ENCODE measurements at places on chromosomes 6 and 20.

DNA sequence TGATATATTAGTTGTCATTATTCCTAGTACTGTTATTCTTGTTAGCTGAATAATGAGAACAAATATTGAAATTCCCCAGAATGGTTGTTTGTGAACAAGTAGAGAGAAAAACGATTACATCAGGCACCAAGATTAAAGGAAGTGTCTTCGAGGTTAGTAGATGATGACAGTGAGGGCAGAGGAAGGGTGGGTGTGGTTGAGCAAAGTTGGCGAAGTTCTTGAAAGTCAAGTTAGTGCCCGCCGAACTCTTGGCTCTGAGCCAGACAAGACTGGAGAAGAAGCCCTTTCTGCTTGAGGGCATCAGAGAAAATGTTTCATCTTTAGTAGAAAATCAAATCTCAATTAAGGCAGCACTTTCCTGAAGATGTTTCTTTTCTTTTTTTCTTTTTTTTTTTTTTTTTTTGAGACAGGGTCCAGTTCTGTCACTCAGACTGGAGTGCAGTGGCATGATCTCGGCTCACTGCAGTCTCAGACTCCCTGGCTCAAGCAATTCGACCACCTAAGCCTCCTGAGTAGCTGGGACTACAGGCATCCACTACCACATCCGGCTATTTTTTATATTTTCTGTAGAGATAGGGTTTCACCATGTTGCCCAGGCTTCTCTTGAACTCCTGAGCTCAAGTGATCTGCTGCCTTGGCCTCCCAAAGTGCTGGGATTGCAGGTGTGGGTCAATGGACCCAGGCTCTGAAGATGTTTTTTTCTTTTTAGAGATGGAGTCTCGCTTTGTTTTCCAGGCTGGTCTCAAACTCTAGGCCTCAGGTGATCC is 77.1 kb downstream of the SGK1 start:
- peak; percentile 68 for DNase-seq

GRCh38 chr6:72950114-72950860 is 275.0 kb downstream of the KHDC1L start:
- no peak for DNase-seq

DNA sequence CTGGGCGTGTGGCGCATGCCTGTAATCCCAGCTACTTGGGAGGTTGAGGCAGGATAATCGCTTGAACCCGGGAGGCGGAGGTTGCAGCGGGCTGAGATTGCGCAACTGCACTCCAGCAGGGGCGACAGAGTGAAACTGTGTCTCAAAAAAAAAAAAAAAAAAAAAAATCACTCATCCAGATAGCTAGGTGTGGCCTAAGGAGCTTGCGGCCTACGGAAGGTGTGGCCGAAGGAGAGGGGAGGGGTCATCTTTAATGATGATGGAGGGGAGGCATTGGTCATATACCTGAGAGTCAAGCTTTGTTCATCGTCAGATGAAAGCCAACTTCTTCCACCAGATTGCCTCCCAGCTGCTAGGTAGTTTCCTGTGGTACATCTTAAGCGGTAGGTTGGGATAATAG is 801 bp upstream of the PPARD start:
- DNase-seq = no peak

GRCh38 chr6:147530132-147531060 is 21.9 kb downstream of the SAMD5 start:
- DNase-seq = no peak

DNA sequence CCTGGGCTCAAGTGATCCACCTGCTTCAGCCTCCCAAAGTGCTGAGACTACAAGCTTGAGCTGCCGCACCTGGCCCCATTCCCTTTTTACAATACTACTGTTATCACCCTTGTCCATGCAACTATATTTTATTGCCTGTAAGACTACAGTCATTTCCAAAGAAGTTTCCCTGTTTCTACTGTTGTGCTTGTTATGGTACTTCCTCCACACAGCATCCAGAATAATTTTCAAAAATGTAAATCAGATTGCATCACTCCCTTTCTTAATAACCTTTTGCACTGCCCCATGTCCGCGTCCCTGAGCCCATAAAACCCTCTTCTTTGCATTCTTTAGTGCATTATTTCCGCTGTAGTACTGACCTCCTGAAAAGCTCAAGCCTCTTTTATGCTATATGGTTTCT is 128.9 kb upstream of the AKIRIN2 start:
- no peak for DNase-seq

DNA sequence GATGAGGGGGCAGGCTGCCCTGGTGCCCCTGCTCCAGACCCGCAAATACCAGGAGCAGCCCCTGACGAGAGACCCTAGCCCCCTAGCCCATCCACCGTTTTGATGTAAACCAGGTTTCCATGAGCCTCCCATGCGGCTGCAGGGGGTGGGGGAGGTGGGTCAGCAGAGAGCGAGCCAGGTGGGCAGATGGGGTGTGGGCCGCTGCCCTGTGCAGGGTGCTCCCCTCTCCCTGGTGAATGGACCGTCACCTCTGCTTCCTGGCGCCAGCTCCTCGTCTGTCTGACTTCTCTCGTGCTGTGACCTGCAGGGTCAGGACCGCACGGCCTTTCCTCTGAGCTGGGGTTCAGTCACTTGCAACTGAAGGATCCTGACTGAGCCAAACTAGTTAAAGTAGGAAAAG is 15.7 kb upstream of the BHLHE23 start:
- no peak for DNase-seq

DNA sequence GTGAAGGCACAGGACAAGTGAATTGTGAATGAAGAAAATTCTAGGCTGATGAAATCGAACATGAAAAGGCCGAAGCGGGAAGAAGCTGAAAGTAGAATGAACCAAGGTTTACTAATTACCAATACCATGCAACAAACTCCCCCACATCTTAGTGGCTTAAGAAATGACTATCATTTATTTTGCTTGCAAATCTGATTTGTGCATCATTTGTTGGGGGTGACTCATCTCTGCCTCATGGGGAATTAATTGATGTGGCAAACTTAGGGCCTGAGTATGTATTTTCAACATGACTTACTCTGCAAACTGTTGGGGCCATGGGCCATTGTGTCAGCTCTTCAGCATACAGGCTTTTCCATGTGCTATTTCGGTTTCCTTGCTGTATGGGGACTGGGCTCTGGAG is 26.8 kb downstream of the PPP1R14C start:
- no peak for DNase-seq

DNA sequence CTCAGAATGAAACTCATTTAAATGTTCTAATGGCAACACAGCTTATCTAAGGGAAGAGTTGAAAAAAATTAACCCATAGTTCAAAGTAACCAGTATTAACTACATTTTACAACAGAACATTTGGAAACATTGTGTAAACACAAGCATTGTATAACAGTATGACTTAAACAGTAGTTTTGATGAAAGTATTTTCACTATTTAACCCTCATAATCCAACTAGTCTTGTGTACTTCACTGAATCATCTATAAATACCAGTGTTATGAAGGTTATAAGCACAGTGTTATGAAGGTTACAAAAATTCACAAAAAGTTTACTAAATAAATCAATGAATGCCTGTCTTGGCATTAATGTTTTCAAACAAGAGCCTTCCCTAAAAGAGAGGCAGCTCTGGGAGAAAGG is 66.5 kb downstream of the REV3L start:
- DNase-seq = no peak

GRCh38 chr6:86456821-86457220 is 480.5 kb upstream of the HTR1E start:
- no peak for DNase-seq

- no peak for DNase-seq
Observed at GRCh38 chr6:157128235-157128775, 195.0 kb downstream of the TMEM242 start.

GRCh38 chr20:22217712-22218352 is 366.5 kb downstream of the FOXA2 start:
- DNase-seq = no peak

DNA sequence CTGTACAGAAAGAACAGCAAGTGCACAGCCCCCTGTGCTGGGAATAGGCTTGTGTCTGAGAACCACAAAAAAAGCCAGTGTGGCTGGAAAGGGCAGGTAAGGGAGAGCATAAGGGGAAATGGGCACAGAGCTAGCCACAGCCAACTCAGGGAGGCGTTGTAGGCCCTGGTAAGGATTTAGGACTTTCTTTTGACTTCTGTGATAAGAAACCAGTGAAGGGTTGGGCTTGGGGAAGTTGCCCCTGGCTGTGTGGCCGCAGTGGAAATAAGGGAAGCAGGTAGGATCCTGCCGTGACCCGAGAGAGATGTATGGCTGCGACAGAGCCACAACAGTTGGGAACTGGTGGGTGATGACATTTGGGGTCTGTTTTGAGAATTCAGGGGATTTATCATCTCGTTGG is 30.0 kb upstream of the PHACTR2 start:
- DNase-seq = no peak

- DNase-seq = no peak
Observed at GRCh38 chr6:120805276-120805675, 529.0 kb downstream of the TBC1D32 start.

DNA sequence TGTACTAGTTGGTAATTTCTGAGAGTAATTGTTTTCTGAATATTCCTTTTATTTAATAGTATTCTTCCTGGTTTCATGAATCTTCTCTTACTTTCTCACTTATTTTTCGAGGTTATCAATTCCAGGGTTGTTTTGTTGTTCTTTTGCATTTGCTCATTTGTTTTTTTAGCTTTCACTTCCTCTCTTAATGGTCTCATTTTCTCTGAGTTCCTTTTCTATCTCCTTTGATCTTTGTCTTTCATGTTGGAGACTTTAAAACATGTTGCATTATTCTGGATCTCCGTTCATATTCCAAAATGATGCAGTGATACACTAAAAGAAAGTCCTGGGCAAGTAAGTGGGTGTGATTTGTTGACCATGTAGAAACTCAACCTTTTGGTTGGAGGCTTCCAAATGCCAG is 345.3 kb upstream of the SLC35B3 start:
- DNase-seq = no peak

- no peak for DNase-seq
Observed at GRCh38 chr6:34671367-34671766, 25.2 kb downstream of the ILRUN start.

GRCh38 chr6:144289006-144289405 is 3.9 kb downstream of the UTRN start:
- DNase-seq = no peak

- DNase-seq = no peak
Observed at GRCh38 chr20:56943946-56944945, 315.1 kb downstream of the TFAP2C start.

DNA sequence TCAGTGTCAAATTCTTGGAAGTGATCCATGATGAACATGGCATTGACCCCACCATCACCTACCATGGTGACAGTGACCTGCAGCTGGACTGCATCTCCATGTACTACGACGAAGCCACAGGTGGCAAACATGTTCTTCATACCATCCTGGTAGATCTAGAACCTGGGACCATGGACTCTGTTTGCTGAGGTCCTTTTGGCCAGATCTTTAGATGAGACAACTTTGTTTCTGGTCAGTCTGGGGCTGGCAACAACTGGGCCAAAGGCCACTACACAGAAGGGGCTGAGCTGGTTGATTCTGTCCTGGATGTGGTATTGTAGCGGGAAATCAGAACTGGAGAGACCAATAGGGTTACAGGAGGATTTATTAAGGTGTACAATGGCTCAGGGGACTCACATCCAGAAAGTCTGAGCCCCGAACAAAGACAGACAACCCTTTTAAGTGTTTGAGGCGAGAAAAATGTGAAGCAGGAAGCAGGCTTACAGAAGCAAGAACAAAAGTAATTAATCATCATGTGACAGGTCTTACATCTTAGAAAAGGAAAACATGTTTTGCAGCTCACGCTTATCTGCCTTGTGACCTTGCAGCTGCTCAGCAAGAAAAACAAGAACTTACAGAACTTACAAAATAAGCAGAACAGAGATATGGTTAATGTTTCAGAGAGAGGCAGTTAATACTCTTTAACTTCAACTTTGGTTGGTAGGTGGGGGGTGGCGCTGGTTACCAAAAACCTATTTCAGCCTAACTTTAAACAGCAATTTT is 58.8 kb upstream of the MOCS1 start:
- DNase-seq = no peak

- DNase-seq = no peak
Observed at GRCh38 chr6:134826889-134827737, 122.8 kb downstream of the ALDH8A1 start.

- no peak for DNase-seq
Observed at GRCh38 chr20:50138120-50138478, 15.4 kb downstream of the PEDS1 start.

DNA sequence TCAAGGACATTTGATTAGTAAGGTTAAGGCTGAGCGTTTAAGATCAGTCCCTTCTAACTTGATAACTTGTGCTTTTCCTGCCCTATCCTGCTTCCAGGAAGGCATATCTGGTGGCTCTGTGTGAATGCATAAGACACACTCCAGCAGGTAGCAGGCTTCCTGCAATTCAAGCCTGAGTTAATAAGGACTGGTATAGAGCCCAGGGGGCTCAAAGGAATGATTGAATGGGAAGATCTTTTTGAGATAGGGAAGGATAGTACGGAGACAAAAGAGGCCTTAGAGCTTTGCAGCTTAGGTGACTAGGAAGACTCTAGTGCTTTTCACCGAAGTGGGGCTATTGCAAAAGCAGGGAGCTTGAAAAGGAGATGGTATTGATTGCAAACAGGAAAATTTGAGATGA is 307.1 kb downstream of the GRIK2 start:
- DNase-seq = no peak

GRCh38 chr20:62708591-62709536 is at the start of gene NTSR1:
NTSR1 (plus strand) TSS chr20:62708836; CDS start chr20:62709208, 372 bp downstream.
- DNase-seq = no peak
